Epithelial cell of esophagus (primary cell): ENCODE measurements at places on chromosomes 1 and 21.

GRCh38 chr1:204703268-204703664 lies 17.7 kb upstream of the LRRN2 start:
- no peak for DNase-seq

DNA sequence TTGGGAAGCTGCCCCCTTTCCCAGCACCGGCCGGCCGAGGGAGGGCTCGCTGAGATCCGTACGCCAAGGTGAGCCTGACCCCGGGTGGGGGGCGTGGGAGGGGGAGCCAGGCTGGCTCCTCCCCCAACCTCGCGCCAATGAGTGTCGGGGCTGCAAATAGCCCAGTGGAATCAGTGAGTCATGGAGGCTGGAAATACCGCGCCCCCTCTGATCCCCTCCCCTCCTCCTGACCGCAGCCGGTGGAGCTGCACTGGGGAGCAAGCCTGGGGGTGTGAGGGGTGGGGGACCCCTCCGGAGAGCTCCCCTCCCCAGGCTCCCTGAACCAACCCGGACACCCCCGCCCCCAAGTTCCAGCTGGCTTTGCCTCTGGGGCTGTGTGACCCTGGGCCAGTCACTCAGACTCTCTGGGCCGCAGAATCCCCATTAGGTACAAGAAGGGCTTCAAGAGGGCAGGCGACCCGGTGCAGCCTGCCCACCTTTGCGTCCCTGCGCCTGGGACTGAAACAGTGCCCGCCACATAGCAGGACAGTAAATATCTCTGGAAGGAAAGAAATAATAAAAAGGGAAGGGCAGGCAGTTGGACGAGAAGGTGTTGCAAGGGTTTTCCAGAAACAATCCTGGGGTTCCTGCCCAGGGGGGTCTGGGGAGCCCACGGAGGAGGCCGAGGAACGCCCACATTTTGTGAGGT lies 4.5 kb downstream of the HSPB7 start:
- peak; percentile 48 for DNase-seq

- no peak for DNase-seq
Observed at GRCh38 chr1:88350648-88351047, 333.4 kb upstream of the PKN2 start.

GRCh38 chr1:100134872-100135271 lies 1.9 kb downstream of the TRMT13 start:
- no peak for DNase-seq

GRCh38 chr1:169670836-169671235 lies 40.6 kb downstream of the SELL start:
- DNase-seq, result no peak

GRCh38 chr1:10888291-10888690 lies 91.8 kb upstream of the CASZ1 start:
- DNase-seq, result no peak
